Stimulated activated CD4-positive, alpha-beta T cell treated with anti-CD3 and anti-CD28 coated beads, Interleukin-2, amount 100 ng/mL, for 4 hours (primary cell): ENCODE measurements at places on chromosomes 5 and 9.

- DNase-seq = no peak
Observed at GRCh38 chr5:52776116-52776515, 11.6 kb upstream of the ITGA1 start.

- no peak for DNase-seq
Observed at GRCh38 chr5:36029914-36030313, 36.8 kb downstream of the UGT3A2 start.

DNA sequence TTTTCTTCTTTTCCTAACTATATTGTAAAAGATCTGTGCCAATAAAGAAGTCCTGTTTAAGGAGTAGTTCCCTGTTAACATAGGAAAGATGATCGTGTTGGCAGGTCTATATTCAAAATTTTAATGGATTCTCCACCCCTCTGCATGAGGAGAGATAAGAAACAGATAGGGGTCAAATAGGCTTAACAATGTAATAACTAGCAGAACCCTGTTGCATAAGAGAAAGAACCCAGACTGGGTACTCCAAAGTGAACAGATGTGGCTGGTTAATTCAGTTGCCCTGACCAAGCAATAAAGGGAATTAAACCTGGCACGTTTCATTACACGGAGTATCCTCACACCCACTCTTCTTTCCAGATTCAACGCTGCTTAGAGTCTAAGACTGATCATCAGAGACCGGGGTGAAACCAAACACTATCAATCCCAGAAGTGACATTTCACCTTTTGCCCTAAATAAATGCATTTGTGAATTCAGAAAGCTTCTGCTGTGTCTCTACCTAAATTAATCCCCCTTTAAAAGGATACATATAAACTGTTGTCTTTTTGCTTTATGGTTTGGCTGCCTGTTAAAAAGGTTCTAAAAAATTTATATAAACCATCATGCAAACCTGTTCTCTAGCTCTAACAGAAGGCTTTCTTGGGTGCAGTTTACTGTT, 1276.9 kb upstream of the WWC1 start:
- no peak for DNase-seq

DNA sequence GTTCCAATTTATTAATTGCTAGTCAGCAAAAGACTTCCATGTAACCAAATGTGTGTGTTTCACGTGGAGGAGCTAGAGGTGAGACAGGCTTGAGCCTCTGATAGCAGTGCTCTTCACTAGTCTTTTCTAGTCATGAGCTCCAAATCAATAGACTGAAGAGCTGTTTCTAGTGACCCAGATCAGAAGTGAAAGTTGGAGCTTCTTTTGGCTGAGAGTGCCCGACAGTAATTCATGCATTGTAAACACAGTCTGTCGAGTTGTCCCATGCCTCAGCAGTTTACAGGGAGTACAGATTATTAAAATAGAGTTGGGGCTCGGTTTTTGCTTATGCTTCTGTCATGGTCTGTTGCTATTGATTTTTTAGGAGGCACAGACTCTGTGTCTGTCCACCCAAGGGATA, 793.1 kb downstream of the DTWD2 start:
- no peak for DNase-seq

- DNase-seq = no peak
Observed at GRCh38 chr5:101112645-101113044, 209.6 kb upstream of the ST8SIA4 start.

GRCh38 chr9:137757613-137758029, 120.0 kb upstream of the CACNA1B start:
- DNase-seq = no peak

DNA sequence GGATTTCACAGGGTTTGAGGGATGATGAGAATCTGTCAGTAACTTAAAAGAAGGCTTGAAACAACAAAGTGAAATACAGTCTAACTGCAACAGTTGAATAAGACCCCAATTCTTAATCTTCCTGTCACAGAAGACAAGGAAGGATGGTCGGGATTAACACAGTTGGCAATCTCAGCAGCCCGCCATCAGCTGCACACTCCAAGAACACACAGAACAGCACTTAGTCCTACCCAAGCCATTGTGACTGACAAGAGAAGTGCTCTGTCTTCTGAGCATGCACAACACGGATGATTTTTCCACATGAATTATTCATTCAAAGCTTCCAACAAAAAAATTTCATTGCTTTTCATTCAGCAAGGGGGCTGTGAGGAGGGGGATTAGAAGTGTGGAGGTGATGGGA, 576.1 kb downstream of the TLE4 start:
- DNase-seq = no peak

DNA sequence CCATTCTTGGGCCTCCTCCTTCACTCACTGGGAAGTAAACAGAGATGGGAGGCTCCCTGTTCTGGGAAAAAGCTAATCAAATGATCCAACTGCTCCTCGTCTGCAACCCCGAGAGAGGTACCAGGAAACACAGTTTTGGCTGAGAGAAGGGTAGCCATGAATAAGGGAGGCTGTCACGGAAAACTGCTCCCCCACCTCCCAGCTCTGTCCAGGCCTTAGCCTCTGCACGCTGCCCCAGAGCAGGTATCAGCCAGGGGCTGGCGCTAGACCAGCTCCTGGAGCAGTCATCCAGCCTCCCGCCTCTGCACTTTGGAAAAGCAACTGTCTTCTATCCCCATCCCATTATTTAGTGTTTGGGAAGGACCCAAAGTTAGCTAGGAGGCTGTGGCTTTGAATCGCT, 266.1 kb downstream of the NDUFS4 start:
- DNase-seq = no peak

DNA sequence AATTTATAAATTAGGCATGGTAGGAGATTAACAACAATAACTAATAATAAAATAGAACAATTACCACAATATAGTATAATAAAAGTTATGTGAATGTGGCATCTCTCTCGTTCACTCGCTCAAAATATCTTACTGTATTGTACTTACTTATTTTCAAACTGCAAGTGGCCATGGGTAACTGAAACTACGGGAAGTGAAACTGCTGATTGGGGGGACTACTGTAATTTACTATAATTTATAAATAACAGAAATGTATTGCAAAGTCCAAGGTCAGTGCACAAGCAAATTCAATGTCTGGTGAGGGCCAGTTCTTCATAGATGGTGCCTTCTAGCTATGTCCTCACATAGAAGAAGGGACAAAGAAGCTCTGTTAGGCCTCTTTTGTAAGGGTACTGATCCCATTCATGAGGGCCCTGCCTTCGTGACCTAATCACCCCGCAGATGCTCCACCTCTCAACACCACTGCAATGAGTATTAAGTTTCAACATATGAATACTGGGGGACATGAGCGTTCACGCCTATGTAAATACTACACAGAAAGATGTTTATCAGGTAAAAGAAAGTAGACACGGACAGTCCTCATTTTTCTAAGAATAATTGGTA, 39.0 kb downstream of the KCNIP1 start:
- DNase-seq = no peak

- no peak for DNase-seq
Observed at GRCh38 chr5:143889986-143890385, 78.0 kb downstream of the HMHB1 start.

DNA sequence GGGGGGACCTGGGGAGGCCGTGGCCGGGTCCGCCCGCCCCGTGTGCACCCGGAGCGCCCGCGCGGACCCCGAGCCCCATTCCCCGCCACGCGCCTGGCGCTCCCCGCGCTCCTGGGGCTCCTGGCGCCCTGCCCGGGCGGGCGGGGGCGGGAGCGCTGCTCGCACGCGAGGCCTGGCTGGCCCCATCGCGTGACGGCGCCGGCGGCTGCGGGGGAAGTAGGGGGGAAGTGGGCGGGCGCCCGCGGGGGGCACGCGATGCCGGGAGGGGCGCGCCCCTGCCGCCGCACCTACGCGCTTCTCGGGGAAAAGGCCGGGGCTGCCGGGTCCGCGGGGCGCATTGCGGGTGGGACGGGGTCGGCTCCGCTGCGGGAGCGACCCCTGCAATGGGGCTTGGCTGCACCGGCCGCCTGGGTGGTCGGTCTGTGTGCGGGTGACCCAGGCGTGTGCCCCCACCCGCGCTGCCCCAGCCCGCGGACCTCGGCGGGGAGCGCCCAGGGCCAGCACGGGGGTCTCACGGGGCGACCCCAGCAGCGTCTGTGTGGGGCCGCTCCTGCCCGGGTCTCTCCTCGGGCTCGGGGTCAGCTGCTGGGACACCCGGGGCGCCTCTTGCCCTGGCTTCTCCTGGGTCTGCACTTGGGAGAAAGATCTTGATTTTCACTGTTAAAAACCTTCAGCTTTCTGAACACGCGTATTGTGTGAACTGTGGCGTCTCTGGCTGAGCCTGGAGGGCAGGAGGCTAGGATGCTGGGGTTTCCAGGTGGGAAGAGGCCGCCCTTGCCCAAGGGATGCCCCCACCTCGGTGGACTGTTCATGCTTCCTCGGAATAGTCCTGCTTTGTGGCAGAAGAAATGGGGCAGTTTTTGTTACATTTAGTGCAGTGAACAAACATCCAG, 52.4 kb downstream of the AHRR start:
- peak; percentile 76 for DNase-seq

DNA sequence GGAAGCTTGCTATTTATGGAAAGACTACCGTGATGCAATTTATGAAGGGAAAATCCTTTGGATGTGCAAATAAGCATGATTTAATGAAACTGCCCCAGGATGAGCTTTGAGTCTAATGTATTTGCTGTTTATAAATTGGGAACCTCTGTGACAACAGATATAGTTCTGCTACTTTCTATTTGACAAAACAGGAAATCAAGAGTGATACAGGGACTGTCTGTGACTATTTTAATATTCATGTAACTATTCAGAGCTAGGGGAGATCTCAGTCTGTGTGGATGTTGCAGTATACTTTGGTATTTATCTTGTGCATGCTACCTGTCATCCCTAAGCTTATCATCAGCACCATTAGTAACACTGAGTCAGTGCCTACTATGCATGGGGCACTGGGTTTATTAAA, 132.1 kb downstream of the PDZD2 start:
- no peak for DNase-seq

- no peak for DNase-seq
Observed at GRCh38 chr9:134381671-134382516, 55.6 kb downstream of the RXRA start.

- DNase-seq = no peak
Observed at GRCh38 chr5:96259151-96259772, 173.8 kb downstream of the PCSK1 start.

DNA sequence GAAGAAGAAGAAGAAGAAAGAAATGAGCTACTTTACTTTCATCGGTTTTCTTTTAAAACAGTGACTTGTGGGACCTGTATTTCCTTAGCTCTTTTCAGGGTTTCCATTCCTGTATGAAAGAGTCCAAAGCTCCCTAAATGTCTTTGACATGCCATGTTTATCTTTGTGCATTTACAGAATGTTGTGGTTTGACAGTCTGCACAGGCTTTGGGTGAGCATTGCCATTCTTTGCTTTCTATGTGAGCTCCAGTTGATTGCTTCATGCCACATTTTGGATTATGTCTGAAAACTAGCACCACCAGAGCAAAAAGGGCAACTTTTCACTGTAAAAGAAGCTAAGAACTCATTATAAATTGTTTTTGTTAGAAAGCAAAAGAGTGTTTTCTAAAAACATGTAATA, 733.4 kb downstream of the TLE4 start:
- DNase-seq = no peak

- no peak for DNase-seq
Observed at GRCh38 chr5:154092356-154093141, 53.8 kb downstream of the MFAP3 start.

DNA sequence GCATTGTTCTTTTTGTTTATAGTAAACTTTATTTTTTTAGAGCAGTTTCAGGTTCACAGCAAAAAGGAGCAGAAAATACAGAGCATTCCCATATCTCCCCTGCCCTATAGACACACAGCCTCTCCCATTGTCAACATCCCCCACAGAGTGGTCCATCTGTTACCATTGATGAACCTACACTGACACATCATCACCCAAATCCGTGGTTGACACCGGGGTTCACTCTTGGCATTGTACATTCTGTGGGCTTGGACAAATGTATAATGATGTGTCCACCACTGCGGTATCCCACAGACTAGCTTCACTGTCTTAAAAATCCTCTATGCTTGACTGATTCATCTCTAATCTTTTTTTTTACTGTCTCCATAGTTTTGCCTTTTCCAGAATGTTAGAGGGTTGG, 120.7 kb upstream of the SPATA31C2 start:
- DNase-seq = no peak

- DNase-seq = no peak
Observed at GRCh38 chr5:178115136-178115813, 1.9 kb downstream of the N4BP3 start.

DNA sequence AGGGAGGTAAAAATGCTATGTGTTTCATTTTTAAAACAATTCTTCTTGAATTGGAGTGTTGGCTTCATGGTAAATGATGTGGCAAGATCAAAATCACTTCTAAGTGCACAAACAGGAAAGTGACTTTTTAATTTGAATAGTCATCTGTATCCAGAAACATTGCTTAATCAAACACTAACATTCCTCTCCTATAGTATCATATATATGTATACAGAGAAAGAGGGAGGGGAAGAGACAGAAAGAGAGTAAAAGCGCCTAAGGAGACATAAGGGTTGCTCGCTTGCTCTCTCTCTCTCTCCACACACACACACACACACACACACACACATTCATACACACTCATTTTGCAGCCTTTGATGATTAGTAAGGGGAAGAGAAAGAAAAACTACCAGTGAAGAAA, 95.4 kb upstream of the PRDM9 start:
- DNase-seq = no peak

DNA sequence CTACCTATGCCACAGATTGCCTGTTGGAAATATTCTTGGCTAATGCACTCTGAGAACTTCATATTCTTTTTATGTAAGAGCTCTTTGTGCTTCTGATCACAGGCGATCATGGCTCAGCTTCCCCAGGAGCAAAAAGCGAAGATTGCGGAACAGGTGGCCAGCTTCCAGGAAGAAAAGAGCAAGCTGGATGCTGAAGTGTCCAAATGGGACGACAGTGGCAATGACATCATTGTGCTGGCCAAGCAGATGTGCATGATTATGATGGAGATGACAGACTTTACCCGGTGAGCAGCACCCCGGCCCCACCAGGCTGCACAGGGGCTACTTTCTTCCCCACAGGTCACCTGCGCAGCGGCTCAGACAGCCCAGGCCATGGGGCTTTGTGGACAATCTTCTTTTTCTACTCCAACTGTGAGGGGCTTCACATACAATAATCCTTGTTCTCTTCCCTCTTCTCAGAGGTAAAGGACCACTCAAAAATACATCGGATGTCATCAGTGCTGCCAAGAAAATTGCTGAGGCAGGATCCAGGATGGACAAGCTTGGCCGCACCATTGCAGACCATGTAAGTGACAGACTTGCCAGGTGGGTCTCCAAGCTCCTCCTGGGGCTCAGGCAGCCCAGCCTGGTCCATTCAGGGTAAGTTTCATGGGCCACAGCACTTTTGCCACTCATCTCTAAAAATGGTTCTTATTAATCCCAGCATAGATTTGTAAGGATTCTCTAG, 55.4 kb upstream of the LRRTM2 start:
- DNase-seq = no peak

GRCh38 chr5:79133657-79134451, 22.2 kb downstream of the BHMT start:
- peak; percentile 51 for DNase-seq

- DNase-seq = no peak
Observed at GRCh38 chr9:126052791-126053190, 273.8 kb upstream of the MVB12B start.

GRCh38 chr9:73153793-73154227, 2.1 kb downstream of the ANXA1 start:
- DNase-seq = no peak

GRCh38 chr5:172911976-172912375, 47.2 kb upstream of the RPL26L1 start:
- DNase-seq = no peak

- no peak for DNase-seq
Observed at GRCh38 chr9:27154908-27155307, 45.9 kb downstream of the TEK start.

- no peak for DNase-seq
Observed at GRCh38 chr5:110768138-110768860, 29.5 kb downstream of the SLC25A46 start.

- DNase-seq = no peak
Observed at GRCh38 chr5:19406576-19407365, 581.2 kb downstream of the CDH18 start.
